ENCODE measurements at places on chromosomes 1 and 21. TPM values are rescaled to one million over a fixed set of nuclear protein-coding genes. Genes with fewer than 3 reads are reported as not detected.

- DNase-seq, result no peak
These were observed 364.9 kb downstream of the PRDM2 start for GRCh38 chr1:14064649-14065442.

- peak; percentile 74 for DNase-seq
These were observed 187.7 kb upstream of the EDN2 start for GRCh38 chr1:41672173-41672572.

GRCh38 chr1:173224949-173225348 lies 17.8 kb upstream of the TNFSF4 start:
- DNase-seq, result no peak

DNA sequence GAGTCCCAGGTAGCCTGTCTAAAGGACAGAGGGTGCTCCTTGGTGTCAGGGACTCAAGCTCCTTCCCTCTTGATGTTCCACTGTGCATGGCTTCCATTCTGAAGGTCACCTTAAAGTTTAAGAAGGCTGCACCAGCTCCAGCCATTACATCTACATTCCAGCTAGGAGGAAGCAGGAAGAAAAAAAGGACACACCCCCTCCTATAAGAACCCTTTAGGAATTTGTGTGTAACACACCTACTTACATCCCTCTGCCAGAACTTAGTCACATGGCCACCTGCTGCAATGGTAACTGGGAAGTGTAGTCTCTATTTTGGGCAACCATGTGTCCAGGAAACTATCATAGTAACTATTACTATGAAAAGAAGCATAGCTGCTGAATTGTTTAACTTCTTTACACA lies 161.6 kb upstream of the KLHDC7A start:
- DNase-seq, result no peak

DNA sequence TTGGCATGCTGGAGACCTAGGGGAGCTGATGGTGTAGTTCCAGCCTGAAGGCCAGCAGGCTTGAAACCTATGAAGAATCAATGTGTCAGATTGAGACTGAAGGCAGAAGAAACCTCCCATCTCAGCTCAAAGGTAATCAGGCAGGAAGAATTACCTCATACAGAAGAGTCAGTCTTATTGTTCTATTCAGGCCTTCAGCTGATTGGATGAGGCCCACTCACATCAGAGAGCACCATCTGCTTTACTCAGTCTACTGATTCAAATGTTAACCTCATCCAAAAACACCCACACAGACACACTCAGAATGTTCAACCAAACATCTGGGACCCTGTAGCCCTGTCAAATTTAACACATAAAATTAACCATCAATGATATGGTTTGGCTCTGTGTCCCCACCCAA lies 13.7 kb upstream of the CCN1 start:
- no peak for DNase-seq

- DNase-seq, result no peak
These were observed 664 bp downstream of the FAM89A start for GRCh38 chr1:231039161-231040018.

- DNase-seq, result no peak
These were observed 14.3 kb upstream of the SKI start for GRCh38 chr1:2213576-2214505.

- DNase-seq, result no peak
These were observed 208.8 kb downstream of the KIF26B start for GRCh38 chr1:245363461-245364200.

DNA sequence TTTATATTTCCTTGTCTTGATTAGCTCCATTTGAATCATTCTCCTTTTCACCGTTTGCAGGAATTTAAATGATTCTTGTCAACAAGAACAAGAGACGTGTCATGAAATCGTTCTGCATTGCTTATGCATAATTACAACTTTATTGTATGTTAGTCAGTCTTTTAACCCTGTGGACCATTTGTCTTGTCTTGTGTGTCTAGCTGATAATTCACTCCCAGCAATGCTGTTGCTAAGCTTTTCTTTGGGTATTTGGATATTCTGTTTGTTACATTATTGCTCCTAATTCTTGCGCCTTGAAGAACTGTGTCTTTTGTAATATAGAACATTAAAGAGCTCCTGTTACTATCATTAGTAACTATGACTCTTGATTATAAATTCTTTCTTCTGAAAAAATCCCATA lies 311.9 kb downstream of the RYR2 start:
- DNase-seq, result no peak

- no peak for DNase-seq
These were observed 151.0 kb downstream of the CDC7 start for GRCh38 chr1:91651661-91652071.

DNA sequence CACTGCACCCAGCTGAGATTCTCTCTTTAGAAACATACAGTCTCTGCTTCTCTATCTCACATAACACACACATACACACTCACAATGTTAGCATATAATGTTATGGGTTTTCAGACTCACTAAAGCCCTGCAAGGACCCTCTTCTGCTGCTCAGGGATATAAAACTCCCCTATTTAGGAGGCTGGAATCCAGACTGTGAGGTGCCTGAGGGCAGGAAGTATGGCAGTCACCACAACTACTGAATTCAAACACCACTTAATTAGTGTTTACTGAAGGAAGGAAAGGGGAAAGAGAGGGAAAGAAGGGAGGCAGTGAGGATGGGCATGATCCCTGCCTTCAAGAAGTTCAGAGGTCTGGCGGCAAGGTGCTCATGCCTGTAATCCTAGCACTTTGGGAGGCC lies 7.8 kb upstream of the CDK18 start:
- DNase-seq, result no peak

DNA sequence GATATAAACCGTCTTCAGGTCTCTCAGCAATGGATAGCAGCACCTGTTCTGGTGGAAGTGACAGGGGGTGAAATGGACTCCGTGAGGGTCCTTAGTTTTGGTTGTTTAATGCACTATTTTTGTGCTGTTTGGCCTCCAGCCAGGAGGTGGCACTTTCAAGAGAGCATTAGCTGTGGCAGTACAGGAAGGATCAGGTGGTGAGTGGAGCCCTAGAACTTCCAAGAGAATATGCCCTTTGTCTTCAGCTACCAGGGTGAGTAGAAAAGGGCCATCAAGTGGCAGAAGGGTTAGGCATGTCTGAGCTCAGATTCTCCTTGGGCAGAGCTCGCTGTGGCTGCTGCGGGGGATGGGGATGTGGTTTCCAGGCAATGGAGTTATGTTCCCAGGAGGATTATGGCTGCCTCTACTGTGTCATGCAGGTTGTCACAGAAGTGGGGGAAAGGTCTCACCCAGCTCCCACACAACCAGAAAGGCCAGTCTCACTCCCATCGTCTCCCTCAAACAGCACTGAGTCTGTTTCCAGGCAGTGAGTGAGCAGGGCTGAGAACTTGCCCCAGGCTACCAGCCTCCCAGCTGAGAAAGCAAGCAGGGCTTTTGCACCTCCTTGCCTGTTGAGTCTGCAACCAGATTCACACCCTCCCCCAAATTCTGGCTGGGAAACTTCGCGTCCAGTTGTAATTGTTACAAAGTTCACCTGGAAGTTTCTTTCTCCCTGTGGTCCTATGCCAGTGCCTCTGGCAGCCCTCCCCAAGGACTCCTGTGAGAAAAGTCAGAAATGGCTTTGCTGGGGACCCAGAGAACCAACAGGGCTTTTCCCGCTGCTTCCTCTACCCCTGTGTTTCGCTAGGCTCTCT lies 39.1 kb upstream of the TTLL7 start:
- no peak for DNase-seq

The PBX1 gene
- total RNA-seq, result 6.8 TPM

The FCRL6 gene
- total RNA-seq, result not detected
